ENCODE measurements at places on chromosomes 3 and 15.

GRCh38 chr15:48845123-48845522 is 32.8 kb upstream of the EID1 start:
- DNase-seq, result no peak

DNA sequence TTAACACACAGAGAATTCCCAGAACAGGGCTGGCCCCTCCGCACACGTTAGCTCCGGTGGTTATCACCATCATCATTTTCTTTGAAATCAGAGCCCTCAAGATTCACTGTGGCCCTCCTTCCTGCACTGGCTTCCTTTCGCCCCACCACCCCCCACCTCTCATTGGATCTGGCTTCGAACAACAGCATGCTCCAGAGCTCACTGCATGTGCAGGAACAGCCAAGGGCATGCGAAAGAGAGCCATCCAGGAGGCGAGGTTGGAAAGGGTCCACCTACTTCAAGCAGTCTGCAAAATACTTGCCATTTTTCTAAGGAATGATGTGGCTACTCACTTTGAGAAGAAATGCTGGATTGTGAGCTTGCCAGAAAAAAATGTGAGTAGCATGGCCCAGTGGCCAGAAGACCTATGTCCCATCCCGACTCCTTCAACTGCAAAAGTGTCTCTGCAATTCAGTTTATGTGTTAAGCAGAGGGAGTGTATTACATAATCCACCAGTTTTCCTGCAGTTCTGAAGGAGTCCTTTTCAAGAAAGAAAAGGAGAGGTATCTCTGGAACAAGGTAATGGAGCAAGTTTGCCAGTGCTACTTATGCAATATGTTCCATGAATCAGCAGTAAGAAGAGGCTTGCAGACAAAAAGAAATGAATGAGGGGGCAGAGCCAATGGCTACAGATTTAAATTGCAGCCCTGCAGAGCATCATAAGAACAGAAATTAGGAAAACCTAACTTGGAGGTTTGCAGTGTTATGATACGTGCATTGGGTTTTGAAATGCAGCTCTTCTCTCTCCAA is 92.8 kb downstream of the OCA2 start:
- DNase-seq, result no peak

GRCh38 chr3:115628075-115628412 is 4.7 kb downstream of the GAP43 start:
- DNase-seq, result no peak

GRCh38 chr15:34889476-34889875 is 80.1 kb downstream of the AQR start:
- no peak for DNase-seq

GRCh38 chr3:179018808-179019207 is 52.8 kb downstream of the ZMAT3 start:
- no peak for DNase-seq

- no peak for DNase-seq
These were observed 104.9 kb upstream of the MYZAP start for GRCh38 chr15:57486833-57487232.

- DNase-seq, result no peak
These were observed 89.0 kb downstream of the CHSY1 start for GRCh38 chr15:101162701-101163483.

DNA sequence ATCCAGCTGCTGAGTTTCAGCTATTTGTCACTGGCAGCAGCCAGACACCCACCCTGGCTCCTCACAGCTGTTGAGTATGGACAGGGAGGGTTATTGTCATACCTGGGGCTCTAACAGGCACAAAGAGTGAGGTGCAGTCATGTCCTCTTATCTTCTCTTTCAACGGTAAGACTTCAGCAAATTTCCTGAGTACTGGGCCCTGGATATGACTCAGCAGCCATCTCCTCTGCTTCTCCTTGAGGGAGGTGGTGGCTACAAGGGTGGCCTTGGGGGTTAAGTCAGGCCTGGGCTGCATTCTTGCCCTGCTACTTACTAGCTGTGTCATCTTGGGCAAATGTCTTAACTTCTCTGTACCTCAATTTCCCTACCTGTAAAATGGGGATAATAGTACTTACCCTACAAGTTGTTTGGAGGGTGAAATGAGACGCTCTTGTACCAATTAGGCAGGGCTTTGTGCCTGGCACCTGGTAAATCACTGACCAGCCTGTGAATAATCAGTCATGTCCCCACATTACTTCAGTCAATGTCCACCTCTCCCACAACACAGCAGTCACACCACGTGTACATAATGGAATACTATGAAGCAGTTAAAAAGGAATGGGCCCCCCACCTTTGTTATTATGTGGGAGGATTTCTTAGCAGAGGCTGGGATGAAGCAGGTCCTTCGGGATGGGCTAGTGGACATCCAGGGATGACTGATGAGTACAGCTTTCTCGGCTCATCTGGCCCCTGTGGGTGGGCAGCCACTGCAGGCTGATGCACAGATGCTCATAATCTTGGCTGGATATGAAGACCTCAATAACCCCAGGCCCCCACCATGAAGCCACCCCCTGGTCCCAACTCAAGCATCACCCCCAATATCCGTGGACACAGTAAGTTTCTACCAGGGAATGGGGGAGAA is 528.8 kb downstream of the SHQ1 start:
- no peak for DNase-seq

- no peak for DNase-seq
These were observed 123.0 kb upstream of the EIF1B start for GRCh38 chr3:40186508-40186907.

- DNase-seq, result no peak
These were observed 588.3 kb upstream of the NAALADL2 start for GRCh38 chr3:174270841-174271240.

- DNase-seq, result no peak
These were observed 120.8 kb upstream of the HACD2 start for GRCh38 chr3:123705488-123706285.

All from T follicular helper cell (primary cell).